Stimulated activated CD4-positive, alpha-beta T cell treated with anti-CD3 and anti-CD28 coated beads, Interleukin-4, amount 100 ng/mL, for 24 hours (primary cell): ENCODE measurements at places on chromosomes 5 and 9.

- no peak for DNase-seq
These were observed 86.3 kb upstream of the GRHPR start for GRCh38 chr9:37336150-37336549.

GRCh38 chr9:31445960-31446359 is 938.5 kb upstream of the ACO1 start:
- no peak for DNase-seq

DNA sequence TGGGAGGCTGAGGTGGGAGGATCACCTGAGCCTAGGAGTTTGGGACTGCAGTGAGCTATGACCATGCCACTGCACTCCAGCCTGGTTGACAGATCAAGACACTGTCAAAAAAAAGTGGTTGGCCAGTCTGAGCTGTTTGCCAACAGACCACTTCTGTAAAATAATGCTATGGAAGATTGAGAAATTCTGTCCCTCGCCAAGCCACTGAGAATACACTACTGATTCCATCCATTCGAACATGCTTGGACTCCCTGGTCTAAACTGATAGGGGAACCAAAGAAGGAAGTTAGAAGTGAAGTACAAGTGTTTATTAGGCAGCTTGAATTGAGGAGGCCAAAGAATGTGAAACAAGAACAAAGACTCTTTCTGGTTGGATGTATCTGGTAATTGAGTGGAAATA is 27.2 kb downstream of the ENC1 start:
- DNase-seq: no peak

DNA sequence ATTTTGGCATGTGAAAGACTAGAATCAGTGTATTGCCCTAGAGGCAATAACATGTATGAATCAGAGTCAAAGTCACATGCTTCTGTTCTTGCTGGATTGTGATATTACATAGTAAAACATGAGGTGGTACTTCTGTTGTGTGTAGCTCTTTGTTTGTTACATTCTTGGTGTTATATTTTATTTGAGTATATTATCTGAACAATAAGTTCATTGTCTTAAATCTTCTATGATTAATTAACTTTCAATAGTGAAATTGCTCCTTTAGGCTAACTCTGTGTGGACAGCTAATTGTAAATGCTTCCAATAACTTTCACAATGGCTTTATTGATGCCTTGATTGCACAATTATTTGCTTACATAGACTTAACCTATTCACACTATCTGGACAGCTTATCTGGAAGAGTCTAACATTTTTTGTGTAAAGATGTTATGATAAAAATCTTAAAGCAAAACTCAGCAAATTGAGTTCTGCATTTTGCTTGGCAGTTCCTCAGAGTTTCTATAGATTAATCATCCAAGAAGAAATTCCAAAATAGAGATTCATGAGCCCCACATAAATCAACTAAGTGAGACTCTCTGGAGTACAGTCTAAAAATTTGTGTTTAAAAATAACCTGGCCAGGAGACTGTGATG is 239.6 kb upstream of the TUSC1 start:
- DNase-seq: no peak

DNA sequence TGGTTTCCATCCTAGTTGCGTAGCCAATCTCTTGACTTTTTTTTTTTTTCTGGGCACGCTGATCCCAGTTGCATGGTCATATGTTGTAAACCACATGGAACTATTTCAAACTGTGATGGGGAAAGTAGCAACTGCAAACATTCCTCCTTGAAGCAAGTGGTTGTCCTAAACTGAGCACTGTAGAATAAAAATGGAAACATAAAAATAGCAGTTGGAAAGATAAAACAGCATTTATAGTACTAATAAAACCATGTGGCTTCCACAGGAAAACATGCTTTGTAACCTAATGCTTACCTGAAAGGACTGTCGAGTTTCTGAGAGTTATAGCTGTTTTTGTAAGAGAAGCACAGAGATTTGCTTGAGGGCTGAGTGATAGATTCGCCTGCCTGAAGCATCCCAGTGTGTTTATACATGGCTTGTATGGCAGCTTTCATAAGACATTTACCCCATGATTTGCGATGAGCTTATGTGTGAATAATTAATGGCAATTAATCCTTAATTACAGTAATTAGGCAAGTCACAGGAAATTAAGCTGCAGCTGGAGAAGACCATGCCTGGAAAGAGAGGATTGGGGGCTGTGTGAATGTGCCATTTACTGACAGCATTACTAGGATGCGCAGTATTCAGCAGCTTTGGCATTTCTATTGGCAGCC is 136.5 kb downstream of the PBX3 start:
- no peak for DNase-seq
